ENCODE measurements at places on chromosomes 2 and 18.
A peak's percentile ranks its signal among the peaks of the same experiment; 100 is the strongest.

GRCh38 chr2:201733544-201733943, 35.1 kb upstream of the MPP4 start:
- DNase-seq: no peak

- no peak for DNase-seq
Measured at GRCh38 chr2:85751627-85752026, 2.2 kb upstream of the ATOH8 start.

- DNase-seq: no peak
Measured at GRCh38 chr2:229153267-229153666, 117.8 kb downstream of the PID1 start.

GRCh38 chr18:57855551-57855950, 52.4 kb upstream of the ATP8B1 start:
- no peak for DNase-seq

GRCh38 chr18:3058328-3059191, 45.6 kb upstream of the LPIN2 start:
- DNase-seq: no peak

DNA sequence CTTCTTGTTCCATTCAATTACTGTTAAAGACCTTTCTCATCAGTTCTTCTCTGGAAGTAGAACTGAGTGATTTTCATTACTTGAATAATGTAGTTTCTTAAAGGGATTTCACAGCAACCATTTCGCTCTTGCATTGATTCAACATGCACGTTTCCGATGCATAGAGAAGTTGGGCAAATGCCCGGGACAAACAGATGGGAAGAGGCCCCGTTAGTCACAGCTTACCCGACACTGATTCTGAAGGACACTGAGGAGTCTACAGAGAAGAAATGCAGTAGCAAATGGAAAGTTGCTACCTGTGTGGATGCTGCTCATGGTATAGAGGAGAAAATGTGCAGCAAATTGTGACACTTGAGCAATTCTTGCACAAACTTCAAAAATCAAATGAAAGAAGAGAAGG, 32.3 kb upstream of the GCG start:
- DNase-seq: no peak

DNA sequence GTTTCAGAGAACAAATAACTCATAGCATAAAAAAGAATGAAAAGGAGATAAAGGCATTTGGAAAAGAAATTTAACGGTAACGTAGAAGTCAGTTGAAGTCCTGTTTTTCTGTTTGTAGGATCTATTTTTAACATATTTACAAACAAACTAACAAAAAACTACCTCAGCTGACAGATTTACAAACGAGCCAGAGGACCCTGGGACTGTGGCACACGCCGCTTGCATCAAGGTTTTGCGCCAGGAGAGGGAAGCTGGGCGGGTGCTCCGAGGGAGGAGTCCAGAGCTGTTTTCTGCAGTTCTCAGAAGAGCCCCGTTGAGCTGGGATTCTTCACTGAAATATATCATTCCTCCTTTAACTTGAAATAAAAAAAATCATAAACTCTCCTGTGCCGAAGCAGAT, 13.6 kb upstream of the TMEM18 start:
- DNase-seq: no peak

- DNase-seq: no peak
Measured at GRCh38 chr2:25517701-25518100, 155.7 kb downstream of the DTNB start.

- no peak for DNase-seq
Measured at GRCh38 chr2:239389414-239390329, 11.1 kb downstream of the HDAC4 start.

DNA sequence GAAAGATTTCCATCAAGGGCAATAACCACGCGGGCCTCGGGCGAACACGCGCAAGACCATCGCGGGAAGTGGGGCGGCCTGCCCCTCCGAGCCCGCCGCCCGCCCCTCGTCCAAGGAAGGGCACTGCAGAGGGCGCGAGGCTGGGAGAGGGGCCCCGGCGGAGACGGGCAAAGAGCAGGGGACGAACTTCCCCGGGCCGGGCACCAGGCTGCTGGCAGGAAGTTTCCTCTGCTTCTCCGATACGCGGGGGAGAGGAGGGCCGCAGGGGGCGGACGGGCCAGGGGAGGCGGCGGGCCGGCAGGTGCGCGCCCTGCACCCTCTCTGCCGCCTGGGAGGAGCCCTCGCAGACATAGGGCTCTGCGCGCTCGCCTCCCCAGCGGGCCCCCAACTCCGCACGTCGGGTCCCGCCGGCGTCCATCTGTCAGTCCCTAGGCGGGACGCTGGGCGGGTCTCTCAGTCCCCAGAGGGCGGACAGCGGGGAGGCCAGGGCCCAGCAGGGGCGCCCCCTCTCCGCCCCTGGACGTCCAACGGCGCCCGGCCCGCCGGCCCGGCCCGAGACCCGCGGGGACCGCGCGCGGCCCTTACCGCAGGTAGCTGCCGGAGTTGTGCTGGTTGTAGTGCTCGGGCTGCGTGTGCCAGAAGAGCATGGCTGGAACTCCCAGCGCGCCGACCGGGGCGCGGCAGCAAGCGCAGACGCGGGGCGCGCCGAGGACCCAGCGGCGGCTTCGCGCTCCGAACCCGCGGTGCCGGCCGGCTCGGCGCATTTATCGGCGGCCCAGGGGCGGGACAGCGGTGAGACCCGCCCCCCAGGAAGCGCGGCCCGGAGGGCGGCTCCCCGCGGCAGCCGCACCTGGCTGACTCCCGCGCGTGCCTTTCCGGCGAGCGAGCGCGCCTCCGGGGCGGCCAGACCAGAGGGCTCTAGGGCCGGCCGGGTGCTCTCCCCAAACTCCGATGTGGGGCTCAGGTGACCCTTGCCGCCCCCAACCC, at the start of gene TFCP2L1:
TSS of gene TFCP2L1 (minus strand) at position 740 of the 987 bp plus-strand sequence. CDS start at position 647, 93 bp downstream.
- no peak for DNase-seq

DNA sequence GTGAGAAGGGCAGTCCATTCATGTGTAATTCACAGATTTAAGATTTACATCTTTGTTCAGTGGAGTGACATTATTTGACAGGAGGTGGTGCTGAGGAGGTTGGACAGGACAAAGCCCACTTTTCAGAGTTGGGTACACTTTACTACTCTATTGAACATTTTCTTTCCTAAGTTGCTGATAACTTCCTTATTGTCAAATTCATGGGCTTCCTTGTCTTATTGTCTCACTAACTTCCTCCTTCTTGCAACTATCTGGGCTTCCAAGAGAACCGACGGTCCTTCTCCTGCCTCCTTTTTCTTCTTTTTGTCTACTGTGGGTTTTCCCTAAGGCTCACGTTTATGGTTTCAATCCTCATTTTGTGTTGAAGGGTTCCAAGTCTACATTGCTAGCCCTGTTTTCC, 67.7 kb upstream of the DNMT3A start:
- no peak for DNase-seq

- no peak for DNase-seq
Measured at GRCh38 chr18:58369616-58370015, 259.3 kb downstream of the ALPK2 start.

- DNase-seq: peak; percentile 99
Measured at GRCh38 chr2:215619022-215619958, 183.4 kb upstream of the FN1 start.

DNA sequence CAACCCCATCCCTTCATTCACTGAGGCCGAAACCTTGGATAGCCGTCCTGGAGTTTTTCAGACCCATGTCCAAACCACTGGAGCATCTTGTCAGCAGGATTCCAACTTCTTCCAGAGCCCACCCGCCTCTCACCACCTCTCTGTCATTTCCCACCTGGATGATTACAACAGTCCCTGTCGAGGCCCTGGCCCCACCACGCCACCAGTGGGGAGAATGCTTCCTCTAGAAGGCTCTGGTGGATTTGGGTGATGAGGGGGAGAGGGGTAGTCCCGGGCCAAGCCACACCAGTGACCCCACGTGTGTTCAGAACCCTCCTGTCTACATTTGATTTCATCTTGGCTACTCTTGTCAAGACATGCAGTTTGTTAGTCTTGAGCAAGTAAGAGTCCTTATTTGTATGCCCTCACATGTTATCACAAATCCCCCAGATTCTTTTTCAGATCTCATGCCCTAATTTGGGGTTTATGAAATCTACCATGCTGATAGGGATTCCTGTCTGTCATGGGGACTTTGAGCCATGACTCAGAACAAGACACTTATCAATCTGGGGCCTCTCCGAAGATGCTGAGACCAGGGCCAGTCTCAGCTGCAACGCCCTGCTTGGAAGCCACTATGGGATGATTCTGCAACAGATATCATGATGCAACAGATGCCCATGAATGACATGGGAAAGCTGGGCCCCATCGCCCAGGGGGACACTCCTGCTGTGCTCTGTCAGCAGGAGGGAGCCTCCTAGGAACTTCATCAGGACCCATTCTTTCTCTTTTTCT, 186.1 kb downstream of the ZFP36L2 start:
- no peak for DNase-seq

DNA sequence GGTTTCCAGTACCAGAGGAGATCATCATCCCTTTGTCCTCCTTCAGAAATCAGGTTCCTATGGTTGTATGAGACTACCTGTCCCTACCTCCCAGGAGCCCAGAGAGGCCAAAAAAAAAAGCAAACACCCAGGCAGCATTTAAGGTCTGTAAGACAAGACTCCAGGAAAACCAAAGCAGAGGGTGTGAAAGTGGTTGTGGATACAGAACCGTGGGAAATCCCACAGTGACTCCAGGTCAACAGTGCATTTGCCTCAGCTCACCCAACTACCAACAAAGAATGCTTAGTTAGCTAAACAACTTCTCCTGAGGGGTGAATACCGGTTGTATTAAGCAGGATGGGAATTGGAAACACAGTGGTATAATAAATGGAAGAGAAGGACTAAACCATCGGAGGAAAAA, 83.6 kb downstream of the LBH start:
- no peak for DNase-seq
